Urothelium cell line (cell line): ENCODE measurements at places on chromosomes 4 and X.

- no peak for DNase-seq
Measured at GRCh38 chr4:79723507-79723906, 315.5 kb upstream of the GK2 start.

DNA sequence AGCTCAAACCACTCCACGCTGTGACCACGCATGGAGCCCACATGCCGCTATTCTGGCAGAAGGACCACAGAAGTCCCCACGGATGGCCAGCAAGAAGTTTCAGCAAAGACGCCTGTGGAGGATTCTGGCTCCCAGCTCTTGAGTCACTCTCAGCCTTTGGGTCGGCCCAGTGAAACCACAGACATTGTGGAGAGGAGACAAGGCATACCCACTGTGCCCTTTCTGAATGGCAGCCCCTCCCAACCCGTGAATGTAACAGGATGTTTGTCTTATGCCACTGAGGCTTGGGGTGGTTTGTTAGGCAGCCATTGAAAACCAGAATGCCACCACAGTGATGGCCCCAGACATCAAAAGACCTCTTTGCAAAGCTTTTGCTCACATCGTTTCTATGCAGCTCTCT, 42.7 kb downstream of the ABLIM2 start:
- no peak for DNase-seq

GRCh38 chr4:12987284-12987683, 496.9 kb downstream of the RAB28 start:
- DNase-seq = no peak

- DNase-seq = no peak
Measured at GRCh38 chr4:136763919-136764318, 768.4 kb downstream of the PCDH18 start.

DNA sequence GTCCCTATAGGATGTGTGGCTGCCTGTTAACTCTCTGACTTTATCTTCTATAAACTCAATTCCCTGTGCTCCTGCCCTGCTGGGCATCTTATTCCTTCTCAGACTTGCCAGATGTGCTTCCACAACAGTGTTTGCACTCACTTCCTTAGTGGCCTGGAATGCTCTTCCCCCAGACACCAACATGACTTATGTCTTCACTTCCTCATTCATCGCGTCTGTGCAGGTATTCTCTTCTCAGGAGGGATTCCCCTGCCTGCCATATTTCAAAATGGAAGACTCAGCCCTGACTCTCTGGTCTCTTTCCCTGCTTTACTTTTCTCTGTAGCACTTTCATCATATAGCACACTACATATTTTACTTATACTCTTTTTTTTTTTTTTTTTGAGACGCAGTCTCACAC, 344.0 kb downstream of the CENPC start:
- no peak for DNase-seq

DNA sequence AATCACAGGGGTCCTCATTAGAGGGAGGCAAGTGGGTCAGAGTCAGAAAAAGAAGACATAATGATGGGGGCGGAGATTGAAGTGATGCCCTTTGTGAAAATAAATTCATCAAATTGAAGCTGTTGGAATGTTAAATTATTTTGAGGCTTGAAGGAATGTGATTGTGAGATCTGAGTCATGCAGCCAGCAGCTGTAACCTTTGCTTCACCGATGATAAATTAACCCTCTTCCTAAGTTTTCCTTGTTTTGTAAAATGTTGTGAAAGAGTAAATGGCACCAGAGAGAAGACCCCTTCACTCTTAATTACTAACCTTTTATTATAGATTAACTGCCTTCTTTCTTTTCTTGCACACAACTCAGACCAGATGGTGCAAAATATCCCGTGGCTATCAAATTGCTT, 47.7 kb upstream of the FAM9A start:
- DNase-seq = peak; percentile 18

DNA sequence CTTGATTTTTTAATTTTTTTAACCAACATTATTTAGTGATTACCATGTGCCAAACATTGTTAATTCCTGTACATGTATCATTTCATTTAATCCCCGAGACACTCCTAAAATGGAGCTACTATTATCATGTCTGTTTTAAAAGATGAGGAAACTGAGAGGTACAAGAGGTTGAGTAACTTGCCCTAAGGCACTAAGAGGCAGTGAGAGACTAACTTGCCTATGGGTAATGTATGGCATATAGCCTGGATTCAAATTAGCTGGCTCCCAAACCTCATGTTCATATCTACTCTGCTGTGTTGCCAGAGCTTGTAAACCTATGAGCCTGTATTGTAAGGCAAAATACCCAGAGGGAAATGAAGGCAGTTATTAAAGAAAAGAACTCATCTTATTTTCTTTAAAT, 443.6 kb downstream of the IL15 start:
- DNase-seq = no peak

- no peak for DNase-seq
Measured at GRCh38 chrX:132900633-132901293, 57.7 kb downstream of the HS6ST2 start.

GRCh38 chr4:122017296-122017695, 65.4 kb upstream of the TRPC3 start:
- DNase-seq = no peak

- peak; percentile 60 for DNase-seq
Measured at GRCh38 chr4:140609548-140610425, 41.0 kb upstream of the UCP1 start.

DNA sequence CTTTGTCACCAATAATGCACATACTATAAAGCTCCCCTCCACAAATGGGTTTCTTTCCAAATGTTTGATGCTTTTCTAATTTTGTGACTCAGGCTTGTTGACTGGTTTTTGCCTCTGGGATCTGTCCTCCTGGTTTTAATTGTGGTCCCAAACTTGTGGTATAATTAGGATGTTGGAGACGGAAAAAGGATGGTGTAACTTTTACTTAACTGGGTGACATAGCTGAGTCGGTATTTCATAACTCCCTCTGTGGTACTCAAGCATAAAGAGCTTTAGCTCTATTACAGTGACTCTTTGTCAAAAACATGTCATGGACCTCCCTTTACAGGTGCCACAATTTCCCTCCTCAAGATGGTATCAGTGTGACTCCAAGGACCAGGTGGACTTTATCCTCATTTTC, 119.7 kb upstream of the RBPJ start:
- DNase-seq = no peak

GRCh38 chrX:71616672-71617529, 1.4 kb downstream of the CXCR3 start:
- DNase-seq = no peak

- DNase-seq = no peak
Measured at GRCh38 chrX:49701323-49701722, 5.5 kb upstream of the PAGE1 start.

DNA sequence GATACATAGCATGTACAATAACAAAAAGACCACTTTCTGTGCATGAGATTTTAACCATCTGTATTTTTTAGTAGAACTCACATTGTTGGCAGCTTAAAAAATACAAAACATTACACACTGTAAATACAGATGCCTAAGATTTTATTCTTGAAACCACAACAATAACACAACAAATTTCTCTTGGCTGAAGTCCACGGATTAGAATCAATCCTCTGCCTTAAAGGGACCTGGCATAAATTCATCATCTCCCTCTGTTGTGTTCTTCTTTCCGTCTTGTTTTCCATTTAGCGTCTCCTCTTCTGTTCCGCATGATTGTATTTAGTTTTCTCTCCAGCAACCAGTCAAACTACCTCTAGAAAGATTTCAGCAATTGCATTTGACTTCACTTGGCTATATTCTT, 231.0 kb downstream of the SPOCK3 start:
- DNase-seq = no peak

DNA sequence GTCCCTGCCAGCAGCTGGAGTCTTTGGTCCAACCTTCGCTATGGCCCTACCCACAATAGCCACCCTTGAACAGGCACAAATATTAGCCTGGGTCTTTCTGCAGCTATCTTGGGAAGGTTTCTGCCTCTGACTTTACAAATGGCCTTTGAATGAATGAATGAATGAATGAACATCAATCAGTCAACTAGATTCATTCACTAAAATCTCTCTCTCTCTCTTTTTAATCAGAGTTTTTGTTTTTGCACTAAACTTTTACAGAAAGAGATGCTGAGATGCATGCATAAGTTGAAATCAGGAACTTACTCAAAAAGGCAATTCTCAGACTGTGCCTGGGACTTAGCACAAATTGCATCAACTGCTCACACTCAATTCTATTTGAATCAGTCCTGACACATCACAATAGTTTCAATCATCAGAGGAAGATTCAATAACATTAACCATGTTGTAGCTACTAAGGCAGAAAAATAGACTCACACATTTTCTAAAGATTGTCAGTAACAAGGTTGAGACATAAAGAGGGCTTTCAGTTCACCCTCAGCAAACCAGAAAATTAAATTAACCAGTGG, 55.0 kb downstream of the ANXA3 start:
- DNase-seq = no peak

GRCh38 chr4:25213347-25213979, 20.4 kb upstream of the PI4K2B start:
- no peak for DNase-seq

GRCh38 chr4:67234296-67234695, 311.0 kb downstream of the CENPC start:
- peak; percentile 9 for DNase-seq

DNA sequence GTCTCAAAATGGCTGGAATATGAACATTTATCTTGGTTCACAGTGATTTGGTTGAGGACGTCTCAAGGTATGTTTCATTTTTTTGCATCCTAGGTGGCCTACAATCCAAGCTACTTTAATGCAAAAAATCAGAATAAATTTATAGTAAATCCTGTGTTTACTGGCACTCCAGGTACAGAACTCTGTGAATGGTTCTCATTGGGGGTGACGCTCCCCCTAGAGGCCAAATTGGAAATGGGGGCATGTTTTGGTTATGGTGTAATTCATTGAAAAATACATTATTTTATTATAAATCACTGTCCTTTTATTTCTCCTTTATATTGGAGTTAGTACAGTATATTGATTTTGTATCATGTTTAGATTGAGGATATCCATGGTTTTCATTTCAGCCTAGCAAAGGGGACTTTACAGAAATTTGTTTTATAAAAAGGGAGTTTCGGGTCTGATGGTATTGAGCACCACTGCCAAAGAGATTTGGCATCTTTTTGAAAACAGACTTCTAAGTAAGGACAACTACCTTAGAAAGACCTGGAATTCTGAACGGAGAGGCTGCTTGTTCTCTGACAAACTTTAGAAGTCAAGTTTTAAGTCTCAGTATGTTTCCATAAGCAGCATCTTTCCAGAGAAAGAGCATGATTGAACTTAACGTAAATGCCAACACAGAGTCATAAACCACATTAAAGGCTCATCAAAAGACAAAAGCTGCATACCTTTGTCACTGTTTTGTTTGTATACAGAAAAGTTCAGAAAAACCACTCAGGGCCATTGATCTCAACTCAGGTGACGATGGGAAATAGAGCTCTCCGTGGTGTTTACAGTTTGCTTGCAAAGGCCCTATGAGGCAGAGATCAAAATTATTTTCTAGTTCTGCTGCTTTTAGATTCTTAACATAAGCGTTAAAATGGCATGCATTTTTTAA, 19.4 kb downstream of the MTM1 start:
- peak; percentile 6 for DNase-seq

GRCh38 chr4:184816962-184817361, 8.8 kb downstream of the ACSL1 start:
- DNase-seq = no peak

DNA sequence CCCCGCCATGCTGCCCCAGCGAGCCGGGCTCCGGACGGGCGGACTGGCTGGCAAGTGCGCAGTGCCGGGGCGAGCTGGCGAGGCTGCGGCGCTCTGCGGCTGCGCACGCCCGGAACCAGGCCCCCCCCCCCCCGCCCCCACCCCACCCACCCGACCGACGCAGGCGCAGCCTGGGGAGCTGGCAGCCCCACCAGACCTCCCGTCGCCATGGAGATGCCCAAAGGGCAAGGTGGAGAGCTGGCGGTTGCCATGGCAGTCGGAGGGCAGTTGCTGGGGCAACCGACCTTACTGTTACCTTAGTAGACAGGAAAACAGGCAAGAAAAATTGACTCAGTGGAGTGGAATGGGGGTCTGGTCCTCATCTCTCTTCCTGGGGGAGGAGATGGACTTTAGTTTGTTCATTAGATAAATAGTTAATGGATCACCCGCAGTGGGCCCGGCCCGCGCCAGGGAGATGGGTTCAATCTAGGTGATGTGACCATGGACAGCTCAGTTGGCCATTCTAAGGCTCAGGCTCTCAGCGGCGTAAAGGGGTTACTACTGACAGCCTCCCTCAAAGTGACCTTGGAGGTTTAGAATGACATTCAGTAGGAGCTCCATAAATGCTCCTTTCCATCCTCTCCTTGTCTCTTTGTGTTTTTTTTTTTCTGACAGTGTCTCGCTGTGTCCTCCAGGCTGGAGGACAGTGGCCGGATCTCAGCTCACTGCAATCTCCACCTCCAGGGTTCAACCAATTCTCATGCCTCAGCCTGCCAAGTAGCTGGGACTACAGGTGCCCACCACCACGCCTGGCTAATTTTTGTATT, at the start of gene PCSK1N:
TSS of gene PCSK1N (minus strand) at position 87 of the 806 bp plus-strand sequence. CDS start at position 9, 78 bp downstream.
- DNase-seq = peak; percentile 79

- DNase-seq = no peak
Measured at GRCh38 chr4:96729641-96730040, 889.7 kb downstream of the PDHA2 start.

DNA sequence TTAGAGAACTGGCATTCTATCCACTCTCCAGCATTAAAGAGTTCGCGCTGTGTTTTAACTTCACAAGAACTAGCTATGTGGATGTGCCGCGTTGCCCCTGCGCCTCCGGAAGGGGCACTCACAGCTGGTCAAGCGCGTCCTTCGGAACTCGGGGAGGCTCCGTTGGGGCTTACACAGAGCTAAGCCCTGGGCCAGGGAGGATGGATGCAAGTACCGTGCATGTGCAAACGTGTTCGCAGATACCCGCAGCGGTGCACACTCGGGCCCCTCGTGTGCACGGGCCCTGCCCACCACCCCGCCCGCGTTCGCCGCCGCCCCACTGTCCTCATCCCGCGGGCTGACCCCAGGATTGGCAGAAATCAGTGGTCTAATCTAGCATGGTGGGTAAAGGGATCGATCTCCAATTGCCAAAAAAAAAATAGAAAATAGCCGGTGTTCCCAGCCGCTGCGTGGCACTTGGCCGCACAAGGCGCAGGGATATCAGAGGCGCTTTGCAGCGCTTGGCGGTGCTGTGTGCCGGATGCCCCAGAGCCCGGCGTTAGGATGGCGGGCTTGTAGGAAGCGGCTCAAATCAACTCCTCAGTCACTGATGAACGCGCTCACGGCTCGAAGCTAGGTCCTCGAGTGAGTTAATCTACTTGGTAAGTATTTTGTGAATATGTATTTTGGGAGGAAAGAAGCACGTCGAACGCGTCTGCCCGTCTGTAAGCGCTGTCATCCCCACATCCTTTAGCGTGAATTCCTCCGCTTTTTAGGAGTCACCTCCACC, 989 bp upstream of the PCDH10 start:
- no peak for DNase-seq

- DNase-seq = no peak
Measured at GRCh38 chr4:121519236-121519838, 138.5 kb upstream of the QRFPR start.

GRCh38 chr4:77921701-77922100, 59.1 kb downstream of the MRPL1 start:
- DNase-seq = peak; percentile 59
